ENCODE measurements at places on chromosomes 3 and 15.

DNA sequence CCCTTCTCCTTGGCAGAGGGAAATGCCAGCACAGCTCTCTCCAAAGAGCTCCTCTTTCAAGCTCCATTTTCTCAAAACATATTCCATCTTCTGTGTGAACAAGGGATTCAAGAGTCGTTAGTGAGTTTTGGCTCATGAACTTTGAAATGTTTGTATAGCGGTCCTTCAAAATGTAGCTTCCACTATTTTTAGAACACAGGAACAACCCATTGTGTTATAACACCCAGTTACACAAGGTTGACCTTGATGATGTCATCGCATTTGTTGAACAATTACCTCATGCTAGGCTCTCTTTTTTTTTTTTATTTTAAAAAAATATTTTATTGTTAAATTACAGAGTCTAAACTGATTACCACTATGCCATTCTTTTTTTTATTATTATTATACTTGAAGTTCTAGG, 251.7 kb downstream of the THSD4 start:
- no peak for DNase-seq

GRCh38 chr3:113601240-113601639, 68.9 kb downstream of the SIDT1 start:
- DNase-seq: no peak

DNA sequence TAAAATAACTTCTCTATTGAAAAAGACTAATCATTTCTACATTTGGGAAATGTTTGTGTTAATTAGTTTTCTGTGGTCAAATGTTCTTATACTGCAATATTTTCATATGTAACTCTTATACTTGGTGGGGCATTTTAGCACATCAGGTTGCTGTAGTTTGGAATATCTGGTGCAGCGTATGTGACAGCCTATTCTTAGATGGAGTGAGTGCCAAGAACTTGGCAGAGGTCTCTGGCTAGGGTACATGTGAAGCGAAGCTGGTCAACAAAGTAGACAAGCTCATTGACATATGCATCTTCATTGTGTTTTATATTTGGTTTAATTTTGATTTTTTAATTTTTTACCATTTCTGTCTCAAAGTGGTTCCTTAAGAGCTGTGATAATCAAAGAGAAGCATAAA, 53.2 kb downstream of the CHAC1 start:
- DNase-seq: no peak

DNA sequence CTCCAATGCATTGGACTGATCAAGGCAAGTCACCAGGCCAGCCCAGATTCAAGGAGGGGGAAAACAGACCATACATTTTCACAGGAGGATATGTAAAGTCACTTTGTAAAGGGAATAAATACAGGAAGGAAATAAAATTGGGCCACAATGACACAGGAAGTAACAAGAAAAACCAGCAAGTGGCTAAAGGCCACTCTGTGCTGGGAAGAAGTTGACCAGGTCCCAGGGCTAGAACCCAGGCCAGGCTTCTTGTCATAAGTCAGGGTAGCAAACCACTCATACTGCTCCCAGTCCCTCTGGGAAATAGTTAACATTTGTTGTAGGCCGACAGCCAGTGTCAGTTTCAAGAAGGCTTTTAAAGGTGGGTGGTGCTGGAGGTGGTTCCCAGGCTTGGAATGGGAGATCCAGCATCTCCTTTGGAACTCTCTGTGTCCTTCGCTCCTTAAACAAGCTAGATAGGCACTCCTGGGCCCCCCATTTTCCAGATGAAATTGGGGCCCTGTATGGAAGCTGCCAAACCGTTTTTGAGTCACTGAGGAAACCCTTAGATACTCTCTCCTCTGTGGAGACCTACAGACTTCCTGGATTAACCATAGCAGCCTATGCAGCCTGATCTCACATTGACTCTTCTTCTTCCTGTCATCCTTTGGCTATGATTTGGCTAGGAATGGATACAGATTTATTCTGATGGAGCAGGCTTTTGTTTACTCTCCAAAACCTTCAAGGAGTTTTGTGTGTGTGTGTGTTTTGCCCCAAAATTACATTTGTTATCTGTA, 14.7 kb upstream of the EDC3 start:
- no peak for DNase-seq

DNA sequence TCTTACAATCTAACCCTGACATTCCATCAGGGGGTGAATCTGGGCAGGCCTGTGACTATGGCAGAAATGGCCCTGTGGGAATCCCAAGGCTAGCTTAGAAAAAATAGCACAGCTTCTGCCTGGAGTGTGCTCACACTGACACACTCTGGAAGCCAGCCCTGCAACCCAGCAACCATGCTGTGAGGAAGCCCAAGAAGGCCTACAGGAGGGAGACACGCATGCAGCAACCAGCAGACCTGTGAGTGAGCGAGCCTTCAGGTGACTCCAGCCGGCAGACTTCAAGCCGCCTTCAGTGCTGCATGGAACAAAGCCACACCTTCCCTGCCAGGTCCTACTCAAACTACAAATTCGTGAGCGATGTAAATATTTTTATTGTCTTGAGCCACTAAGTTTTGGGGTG, 26.1 kb downstream of the RAB6B start:
- no peak for DNase-seq

- no peak for DNase-seq
These were observed 110.9 kb downstream of the SEC22A start for GRCh38 chr3:123312331-123313265.

- DNase-seq: peak; percentile 39
These were observed 255.5 kb downstream of the UACA start for GRCh38 chr15:70507772-70508371.

GRCh38 chr3:141191097-141191749, 40.4 kb upstream of the PXYLP1 start:
- DNase-seq: no peak

- DNase-seq: no peak
These were observed 727.7 kb downstream of the FHIT start for GRCh38 chr3:60523536-60523935.

GRCh38 chr3:162370141-162370540, 873.5 kb downstream of the OTOL1 start:
- no peak for DNase-seq

GRCh38 chr3:134880431-134880830, 85.4 kb downstream of the EPHB1 start:
- DNase-seq: no peak

- no peak for DNase-seq
These were observed 163.9 kb downstream of the WNT7A start for GRCh38 chr3:13715961-13716360.

DNA sequence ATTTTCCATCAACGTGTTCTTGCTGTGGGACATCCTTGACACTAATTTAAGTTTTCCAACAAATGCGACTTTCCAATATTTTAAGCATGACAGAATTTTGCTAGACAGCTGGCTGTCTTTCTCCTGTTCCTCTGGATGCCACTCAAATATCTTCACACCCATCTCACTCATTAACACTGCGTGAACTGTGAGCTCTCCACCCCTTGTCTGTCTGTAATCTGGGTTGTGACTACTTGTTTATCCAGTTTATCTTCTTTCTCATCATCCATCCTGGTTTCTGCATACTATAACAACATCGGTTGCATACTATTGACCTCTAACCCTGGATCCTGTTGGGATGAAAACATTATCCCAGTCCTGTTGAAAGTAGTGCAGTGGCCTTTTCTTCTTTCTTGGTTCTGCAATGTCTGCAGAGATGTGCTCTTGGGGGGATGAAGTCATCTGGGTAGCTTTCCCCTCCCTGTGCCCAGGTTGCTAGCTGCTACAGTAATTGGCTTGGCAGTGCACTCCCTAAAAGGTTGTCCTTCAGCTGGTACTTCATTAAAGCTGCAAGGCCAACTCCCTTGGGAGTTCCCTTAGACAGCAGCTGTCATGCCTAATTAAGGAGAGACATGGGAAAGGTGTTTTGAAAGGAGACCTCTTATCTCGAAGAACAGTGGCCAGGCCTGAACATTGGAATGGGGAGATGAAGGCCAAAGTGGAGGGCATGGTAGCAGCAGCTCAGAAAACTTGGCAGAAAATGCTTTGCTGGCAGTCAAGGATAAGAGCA, 24.7 kb downstream of the KAT2B start:
- DNase-seq: no peak

DNA sequence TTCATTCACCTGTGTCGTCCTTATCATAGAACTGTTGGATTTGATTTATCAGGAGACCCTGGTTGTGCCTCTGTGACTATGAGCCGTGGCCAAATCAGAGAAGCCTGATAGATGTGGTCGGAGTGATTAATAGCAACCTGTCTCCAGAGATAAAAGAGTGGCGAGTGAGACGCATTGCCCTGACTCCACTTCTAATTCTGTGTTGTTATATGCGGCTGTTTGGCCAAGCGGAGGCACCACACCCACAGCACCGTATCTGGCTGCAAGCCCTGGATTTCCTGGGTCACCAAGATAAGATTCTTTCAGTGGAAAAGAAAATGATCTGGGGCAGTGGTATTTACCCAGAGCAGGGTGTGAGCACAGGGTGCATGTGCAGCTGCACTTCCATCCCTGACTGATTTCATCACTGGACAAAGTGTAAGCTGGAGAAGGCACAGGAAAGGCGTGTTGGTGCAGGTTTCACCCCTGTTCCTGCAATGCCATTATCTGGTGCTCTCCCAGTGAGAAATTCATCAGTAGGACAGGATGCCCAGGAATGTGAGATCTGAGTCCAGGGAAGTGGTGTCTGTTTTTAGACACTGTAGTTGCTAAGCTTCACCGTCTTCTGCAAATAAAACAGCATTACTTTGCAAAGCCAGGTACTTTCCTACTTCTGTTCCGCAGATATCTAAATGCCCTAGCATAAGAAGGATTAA, 84.6 kb downstream of the CD47 start:
- DNase-seq: no peak

DNA sequence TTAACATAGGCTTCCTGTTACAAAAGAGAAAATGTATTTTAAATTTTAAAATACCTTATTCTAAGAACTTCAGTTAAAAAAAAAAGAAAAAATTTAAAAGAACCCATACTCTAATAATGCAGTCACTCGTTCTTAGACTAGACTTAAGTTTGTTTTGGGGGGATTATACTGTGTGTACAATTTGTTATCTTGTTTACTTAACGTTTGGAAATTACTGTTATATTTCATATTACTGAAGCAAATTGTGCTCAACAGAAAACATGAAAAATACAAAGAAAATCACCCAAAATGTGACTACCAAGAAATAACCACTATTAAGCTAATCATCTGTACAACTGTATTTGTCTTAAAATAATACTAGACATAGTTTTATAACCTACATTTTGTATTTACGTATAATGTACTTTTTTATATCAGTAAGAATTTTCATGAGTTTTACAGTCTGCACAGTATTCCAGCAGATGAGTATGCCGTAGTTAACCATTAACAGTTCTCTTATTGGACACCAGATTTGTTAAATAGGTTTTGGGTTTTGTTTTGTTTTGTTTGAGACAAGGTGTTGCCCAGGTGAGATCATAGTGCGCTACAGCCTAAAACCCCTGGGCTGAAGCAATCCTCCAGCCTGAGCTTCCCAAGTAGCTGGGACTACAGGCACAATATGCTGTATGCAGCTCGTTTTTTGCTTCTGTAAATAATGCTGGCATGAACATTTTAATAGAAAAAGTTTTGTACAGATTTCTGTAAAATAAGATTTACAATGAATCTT, 88.8 kb upstream of the CHD2 start:
- no peak for DNase-seq

- no peak for DNase-seq
These were observed 50.0 kb downstream of the CPA3 start for GRCh38 chr3:148914936-148915690.

GRCh38 chr3:147797095-147797494, 387.9 kb downstream of the ZIC1 start:
- no peak for DNase-seq

DNA sequence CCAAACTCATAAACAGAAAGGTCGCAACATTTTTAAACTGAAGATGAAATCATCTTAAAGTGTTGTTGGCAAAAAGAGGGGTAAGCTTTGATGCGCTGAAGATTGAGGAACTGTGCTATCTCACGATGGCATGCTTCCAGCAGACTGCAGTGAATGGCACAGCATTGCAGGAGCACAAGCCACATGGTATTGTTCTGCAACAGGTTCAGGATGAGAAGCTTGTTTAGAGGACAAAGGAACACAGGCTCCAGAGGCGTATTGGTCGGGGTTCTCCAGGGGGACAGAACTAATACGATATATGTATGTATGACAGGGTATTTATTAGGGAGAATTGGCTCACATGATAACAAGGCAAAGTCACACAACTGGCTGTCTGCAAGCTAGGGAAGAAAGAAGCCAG, 13.8 kb upstream of the PLD1 start:
- no peak for DNase-seq

GRCh38 chr3:62335196-62335595, 38.2 kb downstream of the FEZF2 start:
- DNase-seq: no peak

GRCh38 chr3:135328036-135328435, 533.0 kb downstream of the EPHB1 start:
- no peak for DNase-seq

- no peak for DNase-seq
These were observed 82.2 kb downstream of the CADM2 start for GRCh38 chr3:85041001-85041400.

DNA sequence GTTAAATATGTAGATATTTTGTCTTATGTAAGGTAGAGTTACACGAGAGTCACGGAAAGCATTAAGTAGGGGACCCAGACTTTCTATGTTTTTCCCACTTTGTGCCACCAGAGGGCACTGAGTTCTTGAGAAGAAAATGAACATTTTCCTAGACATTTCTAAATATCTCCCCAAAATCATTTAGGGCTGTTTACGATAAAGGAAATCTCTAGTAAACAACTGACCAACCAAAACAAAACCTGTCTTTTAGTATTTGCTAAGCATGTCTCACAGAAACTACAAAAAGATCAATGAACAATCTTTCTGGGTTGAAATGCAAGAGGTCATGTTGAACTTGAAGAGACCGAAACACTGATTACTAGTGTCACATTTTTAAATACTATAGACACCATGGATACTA, 16.1 kb downstream of the POU1F1 start:
- peak; percentile 44 for DNase-seq

GRCh38 chr3:173037840-173038483, 103.1 kb downstream of the SPATA16 start:
- DNase-seq: no peak

GRCh38 chr3:71166339-71167240, 416.9 kb downstream of the FOXP1 start:
- DNase-seq: no peak
